NCI-H510A treated with DMSO at 0.1 percent for 48 hours (cell line): ENCODE measurements at places on chromosomes 16 and 17.

DNA sequence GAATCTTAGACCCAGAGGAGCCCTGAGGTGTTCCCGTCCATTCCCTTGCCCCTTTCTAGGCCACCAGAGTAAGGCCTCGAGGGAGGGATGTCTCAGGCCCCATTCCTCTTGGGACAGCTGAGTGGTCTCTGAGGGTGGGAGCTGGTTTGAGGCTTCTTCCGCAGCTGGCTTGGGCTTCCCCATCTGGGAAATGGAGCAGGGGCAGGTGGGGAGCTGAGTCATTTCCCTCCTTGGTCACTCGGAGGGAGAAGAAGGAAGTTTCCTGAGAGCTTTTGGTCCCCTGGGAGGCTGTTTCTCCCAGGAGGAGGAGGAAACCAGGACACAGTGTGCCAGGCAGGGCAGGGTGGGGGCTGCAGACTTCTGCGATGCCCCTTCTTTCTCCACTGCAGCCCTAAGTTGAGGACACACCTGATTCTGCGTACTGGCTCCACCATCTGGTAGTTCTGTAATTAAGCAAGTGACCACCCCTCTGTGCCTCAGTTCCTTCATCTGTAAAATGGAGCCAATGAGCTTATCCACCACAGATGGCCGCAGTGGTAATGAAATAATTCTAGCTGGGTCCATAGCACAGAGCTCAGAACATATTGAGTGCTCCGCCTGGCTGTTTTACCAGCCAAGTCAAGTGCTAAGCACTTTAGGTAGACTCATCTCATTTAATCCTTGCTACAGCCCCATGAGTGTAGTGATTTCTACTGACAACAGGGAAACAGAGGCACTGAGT is 1.6 kb upstream of the KCNJ12 start:
- DNase-seq, result no peak

DNA sequence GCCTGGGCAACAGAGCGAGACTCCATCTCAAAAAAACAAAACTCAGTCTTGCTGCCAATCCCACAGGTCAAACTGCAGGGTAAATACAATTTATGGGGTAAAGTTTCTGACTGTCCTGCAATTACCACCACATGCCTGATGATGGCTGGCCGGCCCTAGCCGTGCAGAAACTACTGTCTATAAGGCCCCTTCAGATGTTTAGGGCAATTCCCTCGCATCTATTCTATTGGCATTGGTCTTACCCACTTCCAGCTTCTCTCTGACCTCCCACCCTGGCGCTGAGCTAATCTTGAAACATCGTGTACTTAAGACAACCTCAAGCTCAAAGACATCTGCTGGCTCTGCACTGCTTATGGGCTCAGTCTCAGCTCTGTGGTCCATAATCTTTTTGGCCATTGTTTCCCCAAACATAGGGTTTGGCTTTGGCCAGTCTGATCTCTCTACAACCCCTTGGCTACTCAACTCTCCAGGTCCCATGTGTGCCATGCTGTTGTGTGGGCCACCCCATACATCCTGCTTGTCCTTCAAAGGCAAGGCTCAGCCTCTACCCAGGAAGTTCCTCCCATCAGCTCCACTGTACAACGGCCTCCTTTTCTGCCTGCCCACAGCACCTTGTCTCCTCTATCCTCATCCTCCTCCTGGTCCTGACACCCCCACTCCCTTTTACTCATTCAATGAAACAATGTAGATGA is 16.6 kb downstream of the MAP3K14 start:
- DNase-seq, result no peak

DNA sequence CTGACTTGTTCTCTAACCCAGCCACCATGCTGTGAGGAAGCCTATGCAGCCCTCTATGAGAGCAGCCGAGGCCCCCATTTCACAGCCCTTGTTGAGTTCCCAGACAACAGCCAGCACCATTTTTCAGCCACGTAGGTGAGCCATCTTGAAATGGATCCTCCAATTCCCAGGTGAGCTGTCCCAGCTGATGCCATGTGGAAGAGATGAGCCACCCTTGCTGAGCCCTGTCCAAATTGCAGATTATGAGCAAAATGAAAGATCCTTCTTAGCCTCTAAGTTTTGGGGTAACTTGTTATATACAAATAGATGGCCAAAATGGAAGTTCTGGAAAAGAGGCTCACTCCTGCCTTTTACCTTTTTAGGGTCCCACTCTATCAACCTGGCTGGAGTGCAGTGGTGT is 25.7 kb upstream of the TIMP2 start:
- no peak for DNase-seq

- DNase-seq, result no peak
These were observed 73.0 kb downstream of the SEC14L1 start for GRCh38 chr17:77213778-77214132.

DNA sequence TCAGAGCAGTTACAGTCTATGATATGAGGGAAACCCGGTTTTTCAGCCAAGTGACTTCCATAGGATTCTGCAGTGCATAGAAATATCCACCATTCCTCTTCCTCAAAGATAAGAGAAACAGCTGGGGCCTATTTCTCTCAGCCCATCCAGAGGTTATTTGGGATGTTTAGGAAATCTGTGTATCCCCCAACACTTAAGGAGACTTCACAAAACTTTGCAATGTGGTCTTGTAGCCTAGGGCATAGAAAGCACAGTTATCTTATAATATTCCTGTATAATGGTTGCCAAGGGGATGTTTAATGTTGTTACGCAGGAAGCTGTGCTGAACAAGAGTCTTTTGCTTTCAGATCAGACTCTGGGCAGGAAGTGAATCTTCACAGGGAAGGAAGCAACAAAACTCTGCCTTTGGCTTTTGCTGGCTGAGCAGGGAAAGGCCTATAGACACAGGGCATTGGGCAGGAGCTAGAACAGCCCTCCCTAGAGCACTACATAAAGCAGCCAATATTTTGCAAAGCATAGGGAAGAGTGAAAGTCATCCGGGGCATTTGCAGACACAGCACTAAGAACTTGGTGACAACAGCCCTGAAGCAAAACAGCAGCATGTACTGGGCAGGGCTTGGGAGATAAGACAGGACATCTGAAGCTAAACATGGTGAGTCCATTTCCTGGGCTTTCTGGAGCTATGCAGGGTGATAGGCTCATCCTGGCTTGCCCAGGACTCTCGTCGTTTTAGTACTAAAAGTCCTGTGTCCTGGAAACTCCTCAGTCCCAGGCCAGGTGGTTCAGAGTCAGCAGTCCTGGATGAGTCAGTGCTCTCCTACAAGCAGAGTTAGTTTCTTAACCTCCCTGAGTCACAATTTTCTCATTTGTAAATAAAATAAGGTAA is 18.7 kb upstream of the BEAN1 start:
- DNase-seq, result no peak

DNA sequence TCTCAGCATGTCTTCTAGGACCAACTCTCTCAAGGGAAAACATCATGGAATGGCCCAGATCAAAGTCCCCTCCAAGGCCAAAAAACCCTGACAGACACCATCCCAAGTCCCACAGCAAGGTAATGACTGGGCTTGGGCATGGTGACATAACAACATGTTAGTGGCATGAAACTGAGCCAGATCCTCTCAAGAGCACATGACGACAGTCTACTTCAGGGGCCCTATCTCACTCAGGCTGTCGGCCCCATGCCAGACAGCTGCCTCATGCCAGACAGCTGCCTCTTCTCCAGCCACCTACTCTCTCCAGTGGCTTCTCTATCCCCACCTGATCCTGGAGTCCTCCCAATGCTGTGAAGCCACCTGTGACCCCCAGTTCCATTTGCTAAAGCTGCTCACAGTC is 18.4 kb downstream of the HSD11B2 start:
- DNase-seq, result no peak
